ENCODE measurements at places on chromosomes 4 and X. TPM values are rescaled to one million over a fixed set of nuclear protein-coding genes. Genes with fewer than 3 reads are reported as not detected.

Gene PABPC4L
- not detected for total RNA-seq

Gene CACNA1F
- total RNA-seq = not detected

Gene FAM3A
- total RNA-seq = 28.8 TPM

DNA sequence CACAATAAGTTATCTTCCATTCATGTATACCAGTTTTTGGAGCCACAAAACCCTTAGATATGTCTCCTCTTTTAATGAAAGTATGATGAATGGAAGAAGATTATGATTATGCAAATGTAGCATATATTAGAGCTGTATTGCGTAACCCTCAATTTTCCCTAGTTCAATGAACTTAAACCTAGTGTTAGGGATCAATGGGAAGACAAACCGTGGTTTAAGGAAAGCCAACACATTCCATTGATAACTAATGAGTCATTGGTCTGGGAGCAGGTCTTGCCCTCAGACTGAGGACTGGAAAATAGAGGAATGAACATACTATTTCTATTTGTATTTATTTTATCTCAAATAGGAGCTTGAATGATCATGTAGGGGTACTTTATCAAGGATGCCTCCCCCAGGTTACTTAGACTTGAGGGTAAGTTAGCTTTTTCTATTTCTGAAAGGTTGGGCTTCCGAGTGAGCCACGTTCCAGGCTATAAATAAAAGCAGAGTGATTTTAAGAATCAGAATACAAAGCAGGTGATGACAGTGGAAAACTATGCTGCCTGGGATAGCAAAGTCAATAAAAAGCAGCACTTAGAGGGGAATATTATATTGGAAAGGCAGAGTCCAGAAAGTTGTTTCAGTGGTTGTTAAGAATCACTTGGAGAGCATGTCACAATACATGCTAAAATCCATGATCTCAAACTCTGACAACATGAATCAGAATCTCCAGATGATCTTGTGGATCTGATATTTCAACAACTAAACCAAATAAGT is 356.0 kb downstream of the ADAM29 start:
- no peak overlapping the region for H3K4me3 ChIP-seq
- no peaks in the 10 kb centered on the region for H3K36me3 ChIP-seq
- no peak overlapping the region for H3K27ac ChIP-seq
- no peak for DNase-seq
- H3K4me1 ChIP-seq = no peaks in the 10 kb centered on the region

GRCh38 chr4:1410491-1411325 is 4.5 kb upstream of the NKX1-1 start:
- H3K4me3 ChIP-seq = no peak overlapping the region
- no peak overlapping the region for H3K27ac ChIP-seq
- no peak for DNase-seq

DNA sequence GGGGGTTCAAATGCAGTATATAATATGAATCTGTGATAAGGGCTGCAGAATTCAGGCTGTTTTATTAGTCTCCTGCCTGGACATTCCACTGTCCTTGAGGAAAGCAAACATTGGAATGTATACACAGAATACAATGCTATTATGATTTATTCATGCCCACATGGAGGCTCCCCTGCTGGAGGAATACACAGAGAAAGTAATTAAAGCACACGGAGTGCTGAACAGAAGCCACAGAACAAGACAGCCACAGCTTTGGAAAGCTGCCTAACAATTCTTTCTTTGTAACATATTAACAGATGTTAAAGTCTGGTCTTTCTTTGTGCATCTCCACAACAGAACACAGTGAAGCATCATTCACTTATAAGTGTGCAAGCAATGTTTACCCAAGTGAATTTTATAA is 155.8 kb downstream of the ARAP2 start:
- H3K4me1 ChIP-seq = no peaks in the 10 kb centered on the region
- no peak overlapping the region for H3K4me3 ChIP-seq
- H3K36me3 ChIP-seq = no peaks in the 10 kb centered on the region
- DNase-seq = no peak
- H3K27me3 ChIP-seq = no peaks in the 10 kb centered on the region
- H3K27ac ChIP-seq = no peak overlapping the region

DNA sequence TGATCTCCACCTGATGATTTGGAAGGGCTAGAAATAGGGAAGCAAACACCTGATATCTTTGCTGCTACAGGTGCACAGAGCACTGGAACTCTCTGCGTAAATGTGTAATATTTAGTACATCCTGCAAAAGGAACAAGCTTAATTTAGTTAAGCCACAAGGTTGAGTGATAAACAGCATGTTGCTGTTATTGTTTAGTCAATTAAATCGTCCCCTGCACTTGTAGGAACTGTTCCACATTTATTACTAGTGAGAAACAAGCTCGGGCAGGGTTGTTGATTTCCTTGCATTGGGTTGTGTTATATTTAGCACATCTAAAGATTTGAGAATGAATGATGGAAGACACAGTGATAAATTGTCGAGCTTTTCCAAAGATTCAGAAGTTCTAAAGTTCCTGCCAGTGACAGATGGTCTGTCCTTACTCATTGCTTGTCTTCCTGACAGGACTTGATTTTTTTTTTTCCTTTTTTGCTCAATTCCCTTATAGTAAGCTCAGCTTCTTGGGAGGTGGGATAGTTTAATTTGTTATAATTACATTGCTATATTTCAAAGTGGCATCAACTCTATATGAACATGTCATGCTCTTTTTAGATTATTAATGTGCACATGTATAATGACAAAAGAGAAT is 627.0 kb upstream of the ATOH1 start:
- no peak overlapping the region for H3K4me3 ChIP-seq
- no peaks in the 10 kb centered on the region for H3K27me3 ChIP-seq
- no peak for DNase-seq
- H3K36me3 ChIP-seq = no peaks in the 10 kb centered on the region
- H3K27ac ChIP-seq = no peak overlapping the region
- no peaks in the 10 kb centered on the region for H3K4me1 ChIP-seq

DNA sequence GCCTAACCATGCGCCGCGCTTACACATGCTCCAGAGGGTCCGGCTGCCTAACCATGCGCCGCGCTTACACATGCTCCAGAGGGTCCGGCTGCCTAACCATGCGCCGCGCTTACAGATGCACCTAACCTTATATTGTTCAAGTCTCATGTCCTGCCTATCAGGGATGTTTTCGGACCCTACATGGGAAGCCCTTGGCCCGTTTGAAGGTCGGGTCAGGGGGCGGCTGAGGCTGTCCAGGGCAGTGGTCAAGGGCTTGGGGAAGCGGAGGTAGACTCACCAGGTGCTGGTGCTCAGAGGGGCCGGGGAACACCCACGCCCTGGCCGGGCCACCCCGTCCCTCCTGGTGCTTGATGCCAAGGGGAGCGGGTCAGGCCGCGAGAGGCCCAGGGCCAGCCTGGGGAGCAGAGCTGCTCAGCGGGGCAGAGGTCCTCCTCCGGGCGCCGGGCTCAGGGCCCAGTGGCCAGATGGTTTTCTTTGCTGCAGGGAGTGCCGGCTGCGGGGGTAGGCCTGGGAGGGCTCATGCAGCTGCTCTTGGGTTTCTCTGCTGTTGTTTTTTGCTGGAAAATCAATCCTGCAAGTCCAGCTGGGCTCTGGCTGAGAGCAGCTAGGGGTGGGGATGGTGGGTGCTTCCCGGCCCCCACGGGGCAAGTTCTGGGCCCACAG is 35.4 kb upstream of the SPON2 start:
- H3K36me3 ChIP-seq = peaks cover 4% of the 10 kb centered on the region
- H3K4me1 ChIP-seq = no peaks in the 10 kb centered on the region
- no peak overlapping the region for H3K4me3 ChIP-seq
- no peak for DNase-seq
